ENCODE measurements at places on chromosomes 7 and 10.

DNA sequence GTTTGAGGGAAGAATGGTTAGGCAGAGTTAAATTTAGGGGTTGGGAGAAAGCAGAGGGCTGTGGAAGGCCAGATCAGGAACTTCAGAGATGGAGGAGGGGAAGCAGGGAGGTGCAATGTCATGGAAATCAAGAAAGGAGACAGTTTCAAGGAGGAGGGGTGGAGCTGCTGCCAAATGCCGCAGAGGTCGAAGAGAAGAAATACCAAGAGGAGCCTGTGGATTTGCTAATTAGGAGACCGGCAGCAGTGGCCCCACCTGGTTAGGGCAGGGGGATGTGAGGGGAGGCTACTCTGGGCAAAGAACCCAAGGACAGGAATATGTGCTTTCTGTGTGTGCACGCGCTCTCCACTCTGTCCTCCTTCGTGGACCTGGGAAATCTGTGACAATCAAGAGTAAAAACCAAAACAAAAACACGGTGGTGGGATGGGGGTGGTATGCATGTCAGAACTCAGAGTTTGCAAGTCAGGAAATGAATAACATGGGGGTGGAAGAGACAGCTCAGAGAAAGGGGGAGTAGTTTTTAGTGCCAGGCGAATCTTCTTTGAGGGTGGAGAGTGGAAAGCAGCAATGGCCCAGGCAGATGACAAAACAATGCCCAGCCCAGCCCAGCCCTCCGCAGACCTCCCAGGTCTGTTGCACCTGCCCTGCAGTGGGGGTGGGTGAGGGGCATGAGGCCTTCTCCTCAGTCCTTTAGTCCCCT is 102.9 kb upstream of the PAX2 start:
- DNase-seq: no peak

- DNase-seq: no peak
Measured at GRCh38 chr7:151608031-151608551, 88.4 kb upstream of the RHEB start.

- DNase-seq: no peak
Measured at GRCh38 chr7:128361411-128362379, at the start of gene PRRT4. PRRT4 (minus strand) TSS chr7:128361690.

- DNase-seq: no peak
Measured at GRCh38 chr7:77382532-77382931, 33.6 kb downstream of the GSAP start.

- DNase-seq: no peak
Measured at GRCh38 chr7:1669954-1670893, at the start of gene ELFN1. ELFN1 (plus strand) TSS chr7:1670277; CDS start chr7:1744597, 74,320 bp downstream.

DNA sequence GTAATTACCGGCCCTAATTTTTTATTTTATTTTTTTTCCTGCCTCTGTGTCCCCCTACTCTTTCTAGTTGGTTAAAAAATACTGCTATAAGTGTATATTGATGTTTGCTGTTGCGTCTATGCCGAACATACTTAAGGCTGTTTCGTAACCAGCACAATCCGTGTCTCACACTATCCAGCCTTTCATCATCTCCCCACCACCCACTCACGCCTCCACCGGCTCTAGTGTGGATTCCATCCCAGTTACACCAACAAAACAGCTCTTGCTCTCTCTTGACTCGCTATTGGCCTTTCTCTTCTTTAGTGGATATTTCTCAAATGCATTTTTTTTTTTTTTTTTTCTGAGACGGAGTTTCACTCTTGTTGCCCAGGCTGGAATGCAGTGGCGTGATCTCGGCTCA is 70.1 kb upstream of the CAMK1D start:
- no peak for DNase-seq

GRCh38 chr7:2192831-2193534 is 39.8 kb downstream of the MAD1L1 start:
- no peak for DNase-seq

DNA sequence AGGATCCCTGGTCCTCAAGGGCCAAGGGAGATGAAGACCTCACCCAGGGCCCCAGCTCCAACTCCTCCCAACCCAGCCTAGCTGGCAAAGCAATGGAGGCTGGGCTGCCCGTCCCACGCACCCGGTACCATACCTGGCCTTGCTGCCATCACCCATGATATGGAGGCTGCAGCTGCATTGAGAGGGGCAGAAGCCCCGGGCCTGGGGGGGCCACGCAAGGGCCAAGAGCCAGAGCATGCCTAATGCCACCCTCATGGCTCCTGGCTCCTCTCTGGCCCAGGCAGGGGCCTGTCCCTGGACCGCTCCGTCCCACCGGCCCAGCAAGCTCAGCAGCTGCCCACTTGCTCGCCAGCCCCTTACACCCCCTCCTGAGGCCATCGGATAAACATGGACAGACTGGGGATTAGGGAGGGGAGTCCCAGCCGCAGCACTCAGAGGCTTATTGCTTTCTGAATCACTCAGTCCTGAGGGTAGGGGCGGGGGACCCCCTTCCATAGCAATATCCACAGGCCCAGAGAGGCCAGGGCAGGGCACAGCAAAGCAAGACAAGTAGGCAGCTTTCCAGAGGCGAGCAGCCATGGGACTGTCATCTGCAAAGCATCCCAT is at the start of gene LRIT1:
Gene LRIT1, minus strand, starts transcription at position 362 of the 606 bp plus-strand sequence. Its CDS starts 107 bp downstream, at position 255.
- DNase-seq: no peak

- DNase-seq: no peak
Measured at GRCh38 chr7:97959046-97959445, 30.9 kb downstream of the OCM2 start.

- DNase-seq: no peak
Measured at GRCh38 chr7:35389636-35390035, 135.7 kb upstream of the TBX20 start.
